ENCODE measurements at places on chromosomes 2 and 18.

DNA sequence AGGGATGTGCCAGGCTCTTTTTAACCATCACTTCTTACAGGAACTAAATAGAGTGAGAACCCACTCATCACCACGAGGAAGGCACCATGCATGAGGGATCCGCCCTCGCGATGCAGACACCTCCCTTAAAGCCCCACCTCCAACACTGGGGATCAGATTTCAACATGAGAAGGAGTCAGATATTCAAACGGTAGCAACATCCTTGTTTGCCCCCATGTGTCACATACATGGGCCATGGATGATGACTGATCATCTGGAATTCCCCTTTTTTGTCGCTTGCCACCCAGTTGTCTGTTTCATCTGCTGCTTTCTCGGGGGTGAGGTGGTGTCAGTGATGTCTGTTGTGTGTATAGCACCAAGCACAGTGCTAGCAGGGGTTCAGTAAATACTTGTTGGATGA is 57.9 kb downstream of the NCK2 start:
- DNase-seq = peak; percentile 63
- H3K36me3 ChIP-seq = no peaks in the 10 kb centered on the region
- H3K4me1 ChIP-seq = peaks cover 71% of the 10 kb centered on the region
- H3K27ac ChIP-seq = peak overlapping the region; percentile 96

GRCh38 chr2:106614511-106615291 is 127.5 kb downstream of the CD8B2 start:
- H3K27ac ChIP-seq = no peak overlapping the region
- H3K4me1 ChIP-seq = no peaks in the 10 kb centered on the region
- peaks cover 6% of the 10 kb centered on the region for H3K27me3 ChIP-seq
- no peaks in the 10 kb centered on the region for H3K36me3 ChIP-seq
- H3K4me3 ChIP-seq = no peak overlapping the region
- no peak for DNase-seq

DNA sequence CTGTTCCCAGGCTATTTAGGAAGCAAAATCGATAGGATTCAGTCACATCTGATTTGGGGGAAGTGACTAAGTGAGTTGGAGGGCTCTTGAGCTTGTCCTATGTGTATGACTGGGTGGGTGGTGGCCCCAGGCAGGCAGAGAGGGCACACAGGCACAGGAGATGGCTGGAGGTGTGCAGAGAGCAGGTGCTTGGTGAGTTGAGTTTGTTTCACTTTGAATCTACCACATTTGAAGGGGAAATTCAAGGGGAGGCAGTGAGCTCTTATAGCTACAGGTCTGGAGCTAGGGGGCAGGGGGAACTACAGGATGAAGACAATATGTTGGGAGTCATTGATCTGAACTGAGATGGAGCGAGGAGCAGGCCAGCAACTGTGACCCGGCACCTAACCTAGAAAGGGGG is 42.5 kb upstream of the TMEM200C start:
- H3K27me3 ChIP-seq = peaks cover 5% of the 10 kb centered on the region
- H3K27ac ChIP-seq = no peak overlapping the region
- no peak for DNase-seq
- H3K4me3 ChIP-seq = no peak overlapping the region

- H3K36me3 ChIP-seq = no peaks in the 10 kb centered on the region
- H3K4me3 ChIP-seq = no peak overlapping the region
- H3K27ac ChIP-seq = no peak overlapping the region
- no peak for DNase-seq
- no peaks in the 10 kb centered on the region for H3K4me1 ChIP-seq
Measured at GRCh38 chr2:173049831-173050230, 25.8 kb upstream of the MAP3K20 start.

DNA sequence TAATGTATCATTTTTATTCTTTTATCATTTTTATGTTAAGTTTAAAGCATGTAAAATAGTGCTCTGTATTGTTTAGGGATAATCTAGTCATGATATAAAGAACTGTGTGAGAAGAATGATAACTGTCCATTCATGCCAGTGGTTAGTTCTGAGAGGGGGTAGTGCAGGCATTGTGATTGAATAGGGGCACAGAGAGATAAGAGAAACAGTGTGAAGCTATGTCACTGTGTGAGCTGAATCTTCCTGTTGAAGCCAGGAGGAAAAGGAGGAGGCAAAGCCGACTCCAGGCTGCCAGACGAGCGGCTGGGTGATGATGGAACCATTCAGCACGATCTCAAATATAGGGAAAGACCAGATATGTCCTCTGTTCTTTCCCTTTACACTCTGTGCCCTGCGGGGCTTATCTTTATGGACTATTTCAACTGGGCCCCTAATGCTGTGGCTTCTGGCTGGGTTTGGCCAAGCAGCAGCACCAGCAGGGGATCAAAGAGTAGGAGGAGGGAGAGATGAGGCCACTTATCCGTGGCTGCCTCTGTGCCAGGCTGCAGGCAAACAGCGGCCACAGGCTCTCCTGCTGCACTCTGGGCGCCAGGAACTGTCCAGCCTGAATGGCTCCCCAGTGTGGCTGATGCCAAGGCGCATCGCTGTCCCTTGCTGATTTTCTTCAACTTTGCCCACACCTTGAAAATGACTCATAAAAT is 128.0 kb downstream of the SPP2 start:
- no peaks in the 10 kb centered on the region for H3K4me1 ChIP-seq
- no peak overlapping the region for H3K4me3 ChIP-seq
- peaks cover 17% of the 10 kb centered on the region for H3K27me3 ChIP-seq
- H3K27ac ChIP-seq = no peak overlapping the region
- DNase-seq = no peak
- no peaks in the 10 kb centered on the region for H3K36me3 ChIP-seq

- H3K27ac ChIP-seq = no peak overlapping the region
- H3K4me3 ChIP-seq = no peak overlapping the region
- peaks cover 67% of the 10 kb centered on the region for H3K36me3 ChIP-seq
- H3K27me3 ChIP-seq = no peaks in the 10 kb centered on the region
Measured at GRCh38 chr2:24204505-24204904, 29.7 kb downstream of the FAM228A start.

GRCh38 chr2:160336105-160336504 is 136.0 kb upstream of the ITGB6 start:
- H3K27me3 ChIP-seq = no peaks in the 10 kb centered on the region
- no peak overlapping the region for H3K27ac ChIP-seq
- no peak for DNase-seq
- no peak overlapping the region for H3K4me3 ChIP-seq
- H3K36me3 ChIP-seq = peaks cover 2% of the 10 kb centered on the region
- H3K4me1 ChIP-seq = peaks cover 33% of the 10 kb centered on the region

DNA sequence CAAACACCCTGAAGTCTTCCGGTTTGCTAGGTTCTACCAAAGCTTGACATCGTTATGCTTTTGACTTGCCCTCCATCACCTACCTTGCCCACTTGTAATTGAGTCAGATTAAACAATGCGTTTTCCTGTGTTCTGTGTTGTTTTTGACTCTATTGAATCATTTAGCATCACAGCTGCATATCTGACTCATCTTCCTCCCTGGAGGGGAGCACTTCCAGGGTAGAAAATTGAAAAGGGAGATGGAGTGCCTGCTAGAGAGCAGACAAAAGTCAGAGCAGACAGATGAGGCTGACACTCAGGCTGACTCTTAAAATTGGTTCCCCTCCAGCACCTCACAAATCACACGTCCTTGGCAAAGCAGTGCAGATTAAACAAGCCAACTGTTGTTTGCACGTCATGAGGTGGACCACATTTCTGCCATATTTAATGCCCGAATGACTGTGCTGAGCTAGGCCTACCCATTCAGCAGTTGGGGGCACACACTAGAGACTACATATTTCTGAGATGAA is 2.2 kb downstream of the MPP4 start:
- H3K4me1 ChIP-seq = no peaks in the 10 kb centered on the region
- H3K27ac ChIP-seq = no peak overlapping the region
- no peak overlapping the region for H3K4me3 ChIP-seq
- H3K27me3 ChIP-seq = no peaks in the 10 kb centered on the region
- DNase-seq = no peak

DNA sequence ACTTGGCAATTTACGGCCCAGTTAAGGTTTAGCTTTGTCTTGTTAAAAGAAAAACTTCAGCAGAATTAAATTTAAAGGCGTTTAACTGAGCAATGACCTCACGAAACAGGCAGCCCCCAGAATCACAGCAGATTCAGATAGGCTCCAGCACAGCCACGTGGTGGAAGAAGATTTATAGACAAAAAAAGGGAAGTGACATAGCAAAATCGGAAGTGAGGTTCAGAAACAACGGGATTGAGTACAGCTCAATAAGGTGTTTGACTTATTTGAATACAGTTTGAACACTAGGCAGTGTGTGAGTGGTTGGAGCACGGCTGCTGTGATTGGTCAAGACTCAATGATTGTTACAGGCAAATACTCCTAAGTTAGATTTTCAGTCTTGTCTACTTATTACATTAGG is 79.8 kb downstream of the MOGAT1 start:
- no peaks in the 10 kb centered on the region for H3K36me3 ChIP-seq
- peaks cover under 1% of the 10 kb centered on the region for H3K4me1 ChIP-seq
- no peak overlapping the region for H3K4me3 ChIP-seq
- no peak for DNase-seq
- no peak overlapping the region for H3K27ac ChIP-seq

DNA sequence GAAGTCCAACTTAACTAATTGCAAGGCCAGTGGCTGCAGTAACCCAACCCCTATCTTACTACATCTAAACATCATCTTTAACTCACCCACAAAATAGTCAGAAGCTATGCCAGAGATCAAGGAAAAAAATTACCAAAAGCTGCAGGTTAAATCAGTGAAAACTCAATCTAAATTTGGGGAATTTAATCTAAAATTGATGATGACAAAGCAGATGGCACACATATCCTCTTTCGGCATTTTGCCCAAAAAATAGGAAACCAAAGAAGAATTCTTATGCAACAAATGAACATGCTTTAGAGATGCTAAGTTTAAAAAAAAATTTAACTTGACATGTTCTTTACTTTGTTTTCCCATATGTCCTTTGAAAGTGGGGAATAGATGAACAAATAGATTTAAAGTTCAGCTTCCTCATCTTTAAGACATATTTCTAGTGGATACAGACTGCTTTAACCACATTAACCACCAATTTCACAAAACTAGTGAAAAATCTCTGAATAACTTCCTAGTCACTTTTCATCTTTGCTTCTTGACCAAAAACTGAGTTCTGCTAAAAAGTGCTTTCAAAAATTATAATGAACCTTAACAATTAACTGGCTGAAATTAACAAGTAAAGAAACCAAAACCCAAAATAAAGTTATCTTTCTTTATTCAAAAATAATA is 74.3 kb upstream of the CCDC150 start:
- DNase-seq = no peak
- H3K27me3 ChIP-seq = peaks cover 16% of the 10 kb centered on the region
- no peak overlapping the region for H3K27ac ChIP-seq
- no peak overlapping the region for H3K4me3 ChIP-seq
- H3K4me1 ChIP-seq = no peaks in the 10 kb centered on the region

DNA sequence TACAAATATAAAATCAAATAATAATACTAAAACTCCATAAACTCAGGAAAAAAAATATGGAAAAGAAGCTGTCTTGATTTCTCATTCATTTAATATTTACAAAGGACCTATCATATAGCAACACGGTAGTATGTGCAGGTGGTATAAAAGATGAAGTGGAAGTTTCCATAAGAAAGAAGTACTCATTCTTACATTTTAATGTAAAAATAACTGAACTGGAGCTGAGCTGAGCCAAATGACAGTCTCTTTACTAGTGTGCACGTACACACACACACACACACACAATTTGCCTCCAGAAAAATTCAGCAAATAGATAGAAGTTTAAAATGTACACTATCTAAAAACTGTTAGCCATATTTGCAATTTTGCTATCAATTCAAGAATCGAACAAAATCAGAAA is 54.1 kb downstream of the ASXL2 start:
- H3K4me1 ChIP-seq = peaks cover 29% of the 10 kb centered on the region
- H3K27ac ChIP-seq = no peak overlapping the region
- DNase-seq = no peak
- H3K36me3 ChIP-seq = peaks cover 6% of the 10 kb centered on the region
- H3K4me3 ChIP-seq = no peak overlapping the region

DNA sequence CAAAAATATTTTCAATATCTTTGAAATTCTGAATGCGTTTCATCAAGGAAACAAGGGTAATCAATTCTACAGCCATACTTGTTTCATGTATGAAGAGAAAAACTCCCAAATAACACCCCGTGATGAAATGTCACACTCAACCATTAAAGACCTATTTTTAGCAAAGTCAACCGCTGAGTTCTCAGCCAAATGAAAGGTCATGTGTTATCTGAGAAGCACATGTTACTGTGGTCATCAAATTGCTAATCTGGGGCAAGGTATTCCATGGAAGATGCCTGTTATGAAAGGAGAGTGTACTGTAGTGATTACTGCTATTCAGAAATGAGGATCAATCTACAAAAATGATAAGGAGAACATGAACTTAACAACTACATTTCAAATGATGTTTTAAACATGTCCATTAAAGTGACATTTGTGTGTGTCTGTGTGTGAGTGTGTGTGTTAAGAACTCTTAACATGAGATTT is 126.7 kb downstream of the BCL2 start:
- H3K4me1 ChIP-seq = peaks cover 30% of the 10 kb centered on the region
- H3K4me3 ChIP-seq = no peak overlapping the region
- peak overlapping the region; percentile 94 for H3K27ac ChIP-seq
- peaks cover 13% of the 10 kb centered on the region for H3K36me3 ChIP-seq
- H3K27me3 ChIP-seq = no peaks in the 10 kb centered on the region

GRCh38 chr2:2731816-2732284 is 400.8 kb upstream of the MYT1L start:
- H3K36me3 ChIP-seq = no peaks in the 10 kb centered on the region
- H3K27ac ChIP-seq = no peak overlapping the region
- DNase-seq = no peak
- H3K27me3 ChIP-seq = peaks cover 9% of the 10 kb centered on the region
- H3K4me3 ChIP-seq = no peak overlapping the region

DNA sequence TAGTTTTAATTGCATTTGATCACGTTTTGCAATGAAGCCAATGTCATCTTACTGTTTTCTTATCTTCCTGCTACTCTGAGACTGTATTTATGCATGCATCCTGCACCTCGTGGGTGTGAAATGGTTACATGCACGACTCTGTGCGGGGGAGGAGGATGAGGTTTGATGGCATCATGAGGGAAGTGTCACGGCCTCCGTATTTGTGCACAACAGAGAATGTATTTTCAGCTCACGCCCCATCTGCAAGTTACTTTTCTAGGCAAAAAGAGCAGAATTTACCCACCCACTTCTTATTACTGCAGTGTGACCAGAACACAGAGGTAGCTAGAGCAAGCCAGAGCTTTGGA is 145.1 kb downstream of the TDRD15 start:
- DNase-seq = no peak
- H3K27me3 ChIP-seq = peaks cover 10% of the 10 kb centered on the region
- no peak overlapping the region for H3K27ac ChIP-seq
- H3K36me3 ChIP-seq = no peaks in the 10 kb centered on the region

- H3K36me3 ChIP-seq = no peaks in the 10 kb centered on the region
- H3K27ac ChIP-seq = no peak overlapping the region
- H3K4me1 ChIP-seq = peaks cover 25% of the 10 kb centered on the region
- H3K4me3 ChIP-seq = no peak overlapping the region
- H3K27me3 ChIP-seq = peaks cover 34% of the 10 kb centered on the region
- no peak for DNase-seq
Measured at GRCh38 chr2:26175466-26176278, 2.8 kb downstream of the GAREM2 start.

All from memory B cell (primary cell).